Right ventricle myocardium superior (tissue), 1 donor: ENCODE measurements at places on chromosomes 5 and 9. TPM values are rescaled to one million over a fixed set of nuclear protein-coding genes. Genes with fewer than 3 reads are reported as not detected.

The VCAN gene
- 24.1 TPM for total RNA-seq

The ELOVL7 gene
- total RNA-seq: 0.73 TPM

DNA sequence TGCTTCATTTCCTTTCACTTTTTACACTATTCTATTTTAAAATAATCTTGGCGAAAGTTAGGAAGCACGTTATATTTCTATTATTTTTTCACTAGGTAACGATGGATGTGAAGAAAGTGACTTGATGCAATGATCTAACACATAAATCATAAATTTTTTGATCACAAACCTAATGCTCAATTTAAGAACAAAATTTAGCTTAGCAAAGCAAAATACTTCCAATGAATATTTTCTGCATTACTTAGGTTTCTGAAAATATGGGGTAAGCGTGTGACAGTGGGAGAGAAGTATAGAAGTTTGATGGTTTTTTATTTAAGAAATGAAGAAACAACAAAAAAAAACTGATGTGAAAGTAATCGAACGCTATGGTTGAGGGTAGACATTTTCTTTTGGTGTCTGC, 1528.7 kb upstream of the CDH9 start:
- DNase-seq: no peak

DNA sequence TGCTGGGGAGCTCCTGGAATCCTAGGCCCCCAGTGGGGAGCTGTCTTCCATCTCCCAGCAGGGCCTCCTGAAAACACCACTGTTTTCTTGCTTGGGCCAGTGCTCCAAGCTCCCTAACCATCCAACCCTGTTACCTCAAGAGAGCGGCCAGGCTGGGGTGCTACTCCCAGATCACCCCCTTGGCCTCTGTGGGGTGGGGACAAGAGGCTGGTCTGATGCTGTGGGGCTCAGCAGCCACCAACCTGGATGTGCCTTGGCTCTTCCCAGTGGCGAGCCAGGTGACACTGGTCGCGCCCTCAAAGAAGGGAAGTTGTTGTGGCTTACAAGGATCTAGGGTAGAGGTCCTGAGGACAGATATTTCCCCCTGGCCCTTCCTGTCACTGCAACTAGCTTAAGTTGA, 49.0 kb downstream of the SECISBP2 start:
- no peak for DNase-seq

The PCDHB14 gene
- 3.3 TPM for total RNA-seq

The GRHPR gene
- total RNA-seq: 109 TPM

DNA sequence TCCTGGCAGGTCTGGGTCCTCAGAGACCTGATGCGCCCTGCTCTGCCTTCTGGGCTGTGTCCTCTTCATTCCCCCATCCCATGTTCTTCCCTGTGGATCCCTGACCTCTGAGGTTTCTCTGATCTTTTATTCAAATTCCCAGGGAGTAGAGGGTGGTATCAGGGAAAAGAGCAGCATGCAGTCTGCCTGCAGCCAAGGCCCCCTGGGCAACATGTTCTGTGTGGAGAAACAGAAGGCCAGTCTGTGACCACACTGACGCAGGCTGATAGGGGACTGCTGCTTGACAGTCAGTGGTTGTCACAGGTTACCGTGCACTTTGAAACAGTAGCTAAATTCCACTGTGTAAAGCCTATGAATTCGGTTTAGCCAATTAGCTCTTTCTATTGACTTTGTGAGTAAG, 156.6 kb upstream of the IRX2 start:
- DNase-seq: no peak

GRCh38 chr9:122226142-122226757, 2.5 kb downstream of the LHX6 start:
- DNase-seq: no peak

- DNase-seq: peak; percentile 77
Measured at GRCh38 chr5:124744170-124744971, 2.1 kb downstream of the ZNF608 start.

DNA sequence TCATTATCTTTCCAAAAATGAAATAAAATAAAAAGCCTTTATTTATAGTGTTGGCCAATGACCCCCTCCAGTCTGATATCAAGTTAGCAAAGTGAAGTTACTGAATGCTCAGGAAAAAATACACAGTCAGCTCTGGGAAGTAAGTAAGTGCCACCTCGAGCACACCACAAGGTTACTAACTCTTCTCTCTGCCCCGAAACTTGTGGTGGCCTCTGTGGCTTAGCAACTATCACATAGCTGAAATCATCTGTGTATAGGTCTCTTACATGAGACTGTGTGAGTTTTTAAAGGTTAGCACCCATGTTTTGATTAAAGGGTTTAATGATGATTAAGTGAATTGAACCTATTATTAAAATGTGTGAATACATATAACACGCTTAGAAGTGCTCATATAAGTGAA, 161.4 kb upstream of the KLF4 start:
- no peak for DNase-seq

The DRD1 gene
- total RNA-seq: not detected

The TAF11L5 gene
- not detected for total RNA-seq

DNA sequence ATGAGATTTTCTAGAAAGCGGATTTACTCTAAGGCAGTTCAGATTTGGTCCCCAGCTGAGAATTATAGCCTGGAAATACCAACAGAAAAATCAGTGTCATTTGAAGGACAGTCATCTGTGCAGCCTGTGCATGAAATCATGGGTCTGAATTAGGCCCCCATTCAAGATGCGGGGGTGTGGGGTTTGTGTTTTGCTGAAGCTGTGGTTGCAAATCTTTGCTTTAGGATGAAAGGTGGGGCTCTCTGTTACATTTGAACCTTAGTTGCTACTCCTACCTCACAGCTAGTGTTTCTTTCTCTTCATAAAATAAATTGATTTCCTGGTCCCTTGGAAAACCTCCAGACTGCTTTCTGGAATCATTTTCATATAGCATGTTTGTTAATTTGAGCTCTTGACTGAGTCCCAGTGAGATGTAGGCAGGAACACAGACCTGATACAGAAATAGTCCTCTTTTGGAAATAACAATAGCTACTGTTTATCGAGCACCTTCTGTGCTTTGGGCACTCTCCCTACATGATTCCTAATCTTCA, 4.8 kb upstream of the ABL1 start:
- no peak for DNase-seq

DNA sequence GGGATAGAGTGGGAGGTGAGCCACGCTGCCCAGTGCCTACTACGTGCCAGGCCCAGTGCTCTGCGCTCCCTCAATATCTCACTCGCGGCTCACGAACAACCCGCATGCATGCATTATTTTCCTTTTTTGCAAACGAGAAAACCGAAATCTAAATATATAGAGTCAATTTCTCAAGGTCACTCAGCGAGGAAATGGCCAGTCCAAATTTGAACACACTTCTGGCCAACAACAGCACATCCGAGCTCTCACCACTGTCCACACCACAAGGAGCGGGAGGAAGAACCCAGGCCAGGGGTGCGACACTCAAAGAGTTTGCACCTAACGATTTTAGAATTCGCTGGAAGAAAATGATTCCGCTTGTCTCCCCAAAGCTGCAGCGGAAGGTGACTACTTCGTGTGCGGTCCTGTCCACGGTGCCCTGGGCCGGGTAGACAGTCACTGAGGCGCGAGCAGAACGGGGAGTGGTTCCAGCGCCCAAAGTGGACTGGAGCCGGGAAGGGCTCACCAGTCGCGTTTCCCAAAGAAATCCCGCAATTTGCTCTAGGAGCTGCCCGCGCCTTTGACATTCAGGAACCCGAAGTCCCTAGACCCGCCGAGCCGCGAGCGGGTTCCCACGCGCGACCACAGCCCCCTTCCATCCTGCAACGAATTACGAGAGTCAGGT, 1.1 kb upstream of the TLX3 start:
- DNase-seq: no peak

The TJP2 gene
- 116 TPM for total RNA-seq

DNA sequence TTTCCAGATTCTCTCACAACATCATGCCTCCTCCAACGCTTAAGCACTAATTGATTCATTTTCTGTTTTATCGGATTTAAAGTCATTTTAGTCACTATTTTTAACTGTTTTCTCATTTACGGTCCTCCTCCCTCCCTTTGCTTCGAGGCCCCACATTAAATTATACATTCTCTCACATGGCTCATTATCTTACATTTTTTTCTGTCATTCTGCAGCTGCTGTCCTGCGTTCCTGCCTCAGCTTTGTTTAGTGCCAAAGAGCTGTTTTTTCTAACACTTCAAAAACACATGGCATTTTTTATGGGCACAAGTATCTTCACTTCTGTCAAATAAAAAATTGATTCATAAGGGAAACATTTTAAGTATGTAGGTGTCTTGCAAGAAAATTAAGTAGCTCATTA, 130.1 kb upstream of the FST start:
- no peak for DNase-seq

The TMEM38B gene
- total RNA-seq: 69.5 TPM

GRCh38 chr5:144481861-144482260, 311.2 kb downstream of the KCTD16 start:
- DNase-seq: no peak

- DNase-seq: peak; percentile 52
Measured at GRCh38 chr9:72038408-72038807, 22.0 kb downstream of the C9orf57 start.

The NME5 gene
- 4.9 TPM for total RNA-seq

GRCh38 chr5:23483090-23483489, 24.3 kb upstream of the PRDM9 start:
- DNase-seq: no peak

DNA sequence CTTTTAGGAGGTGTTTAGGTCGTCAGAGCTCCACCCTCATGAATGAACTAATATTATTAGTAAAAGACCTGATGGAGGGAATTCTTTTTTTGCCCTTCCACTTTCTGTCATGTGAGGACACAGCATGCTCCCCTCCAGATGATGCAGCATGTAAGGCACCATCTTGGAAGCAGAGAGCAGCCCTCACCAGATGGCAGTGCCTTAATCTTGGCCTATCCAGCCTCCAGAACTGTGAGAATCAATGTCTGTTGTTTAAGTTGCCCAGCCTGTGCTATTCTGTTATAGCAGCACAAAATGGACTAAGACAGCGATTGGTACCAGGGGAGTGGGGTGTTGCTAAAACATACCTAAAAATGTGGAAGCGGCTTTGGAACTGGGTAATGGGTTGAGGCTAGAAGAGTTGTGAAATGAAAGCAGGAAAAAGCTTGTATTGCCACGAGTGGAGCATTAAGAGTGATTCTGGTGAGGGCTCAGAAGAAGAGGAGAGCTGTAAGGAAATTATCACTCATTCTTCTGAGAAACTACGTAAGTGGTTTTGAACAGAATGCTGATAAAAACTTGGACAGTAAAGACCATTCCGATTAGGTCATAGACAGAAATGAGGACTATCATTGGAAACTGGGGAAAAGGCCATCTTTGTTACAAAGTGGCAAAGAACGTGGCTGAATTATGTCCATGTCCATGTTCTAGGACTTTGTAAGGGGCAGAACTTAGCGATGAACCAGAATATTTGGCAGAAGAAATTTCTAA, 28.6 kb downstream of the PTPDC1 start:
- no peak for DNase-seq

The ADRA1B gene
- 1.5 TPM for total RNA-seq

DNA sequence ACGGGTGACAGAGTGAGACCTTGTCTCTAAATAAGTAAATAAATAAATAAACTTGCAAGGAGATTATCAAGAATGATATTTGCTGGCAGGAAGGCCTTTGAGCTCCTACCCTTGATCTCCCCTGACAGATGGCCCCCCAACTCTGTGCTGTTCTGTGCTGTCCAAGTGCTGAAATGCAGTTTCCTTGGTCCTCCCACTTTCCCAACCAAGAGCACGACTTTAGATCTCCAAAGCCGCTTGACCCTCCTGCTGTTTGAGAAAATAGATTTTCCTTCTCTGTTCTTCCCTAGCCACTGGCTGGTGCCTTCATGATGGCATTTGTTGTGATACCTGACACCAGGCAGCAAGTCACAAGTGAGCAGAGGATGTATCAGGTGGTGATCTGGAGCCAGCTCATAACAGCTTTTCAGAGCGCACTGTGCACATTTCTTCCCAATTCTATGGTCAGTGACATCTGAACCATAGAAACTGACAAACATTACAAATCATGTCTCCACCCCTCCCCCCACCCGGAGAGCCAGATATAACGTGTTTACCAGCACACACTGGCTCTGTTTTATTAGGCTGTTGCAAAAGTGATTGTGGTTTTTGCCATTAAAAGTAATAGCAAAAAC, 80.0 kb upstream of the PUM3 start:
- DNase-seq: no peak

DNA sequence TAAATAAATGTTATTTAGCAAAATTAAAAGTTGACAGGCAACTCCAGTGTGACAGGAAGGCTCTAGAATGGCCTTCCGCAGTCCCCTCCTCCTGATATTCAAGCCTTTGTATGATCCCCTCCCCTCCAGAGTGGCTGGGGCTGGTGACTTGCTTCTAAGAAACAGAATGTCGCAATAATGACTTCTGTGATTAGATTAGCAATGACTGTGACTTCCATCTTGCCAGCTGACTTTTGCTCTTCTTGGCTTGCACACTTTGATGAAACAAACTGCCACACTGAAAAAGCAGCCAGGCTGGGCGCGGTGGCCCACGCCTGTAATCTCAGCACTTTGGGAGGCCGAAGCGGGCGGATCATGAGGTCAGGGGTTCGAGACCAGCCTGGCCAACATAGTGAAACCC, 106.5 kb upstream of the LARP1 start:
- DNase-seq: no peak

The NHP2 gene
- total RNA-seq: 75.7 TPM

DNA sequence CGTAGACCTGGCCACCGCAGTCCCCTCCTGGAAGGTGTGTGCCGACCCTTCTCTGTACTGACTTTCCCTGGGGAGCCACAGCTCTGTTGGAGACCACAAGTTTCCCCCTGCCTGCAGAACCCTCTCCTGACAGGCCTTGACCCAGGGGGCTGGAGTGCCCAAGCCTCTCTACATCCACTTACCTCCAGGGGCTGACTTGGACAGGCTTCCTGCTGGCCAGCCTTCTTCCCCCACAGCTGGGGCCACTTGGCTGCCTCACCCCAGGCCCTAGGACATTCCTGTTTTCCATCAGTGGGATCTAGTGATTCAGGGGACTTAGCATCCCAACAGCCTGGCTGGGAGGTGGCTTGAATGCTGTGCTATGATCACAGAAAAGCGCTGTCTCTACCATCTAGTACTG, 23.6 kb downstream of the COL15A1 start:
- no peak for DNase-seq

The ZBTB6 gene
- total RNA-seq: 4.5 TPM

The SH3GL2 gene
- total RNA-seq: not detected

- no peak for DNase-seq
Measured at GRCh38 chr5:81427566-81427965, 33.6 kb upstream of the ACOT12 start.

The FAM221B gene
- not detected for total RNA-seq

DNA sequence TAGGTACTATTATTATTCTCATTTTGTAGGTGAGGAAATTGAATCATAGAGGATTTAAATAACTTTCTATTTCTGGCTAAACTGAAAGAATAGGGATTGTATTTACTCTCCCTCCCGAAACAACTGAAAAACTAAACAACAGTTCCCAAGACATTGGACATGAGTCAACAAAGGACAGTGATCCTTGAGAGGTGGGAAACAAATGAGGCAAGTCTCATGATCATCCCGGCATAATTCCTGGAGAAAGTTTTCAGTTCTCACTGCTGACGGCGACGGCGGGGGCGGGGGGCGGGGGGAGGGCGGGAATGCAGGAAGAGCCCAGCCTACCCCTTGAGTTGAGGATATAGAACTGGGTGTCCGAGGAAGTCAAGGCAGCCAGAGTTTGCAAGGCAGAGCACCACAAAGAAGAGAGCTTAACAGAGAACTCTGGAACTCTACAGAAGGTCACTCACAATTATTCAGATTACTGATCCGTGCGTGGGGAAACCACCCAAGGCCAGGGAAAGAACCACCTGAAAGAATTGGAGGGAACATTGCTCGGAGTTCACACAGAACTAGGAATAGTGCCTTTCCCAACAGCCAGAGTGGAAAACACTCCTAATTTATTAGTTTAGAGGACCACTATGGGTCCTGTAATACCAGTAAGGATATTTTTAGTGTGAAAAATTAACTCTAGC, 27.4 kb upstream of the WHRN start:
- DNase-seq: no peak

The TRAF1 gene
- total RNA-seq: 2.2 TPM
